ENCODE measurements at places on chromosomes 12 and 14.

DNA sequence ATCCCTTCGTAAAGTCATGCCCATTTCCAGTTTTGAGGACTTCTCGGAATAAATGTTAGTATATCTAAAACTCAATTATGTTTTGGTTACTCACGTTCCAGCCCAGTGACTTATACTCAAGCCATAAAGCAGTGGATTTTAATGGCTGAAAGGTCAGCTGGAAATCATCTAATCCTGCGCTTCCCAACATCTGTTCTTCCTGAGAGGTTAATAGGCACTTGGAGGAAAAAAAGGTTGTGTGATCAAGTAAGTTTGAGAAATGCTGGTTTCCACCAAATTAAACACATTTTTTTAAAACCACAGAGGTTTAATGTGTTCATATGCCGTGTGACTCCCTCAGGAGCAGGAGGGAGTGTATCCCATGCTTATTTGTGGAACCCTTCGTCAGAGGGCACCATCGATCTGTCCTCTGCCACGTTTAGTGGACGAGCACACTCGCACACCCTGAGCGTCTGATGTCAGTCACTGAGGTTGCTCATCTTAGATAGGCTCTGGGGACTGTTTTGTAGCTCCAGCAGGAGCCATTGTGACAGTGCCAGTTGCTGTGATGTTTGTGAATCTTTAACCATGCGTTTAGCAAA lies 41.4 kb downstream of the FBXL14 start:
- no peak for DNase-seq

GRCh38 chr14:49892636-49893308 lies at the start of gene ARF6:
TSS of gene ARF6 (plus strand) at chr14:49893082. CDS start at chr14:49893737, 655 bp downstream.
- peak; percentile 98 for DNase-seq

GRCh38 chr12:105090361-105090760 lies 6.1 kb upstream of the ALDH1L2 start:
- DNase-seq = no peak

DNA sequence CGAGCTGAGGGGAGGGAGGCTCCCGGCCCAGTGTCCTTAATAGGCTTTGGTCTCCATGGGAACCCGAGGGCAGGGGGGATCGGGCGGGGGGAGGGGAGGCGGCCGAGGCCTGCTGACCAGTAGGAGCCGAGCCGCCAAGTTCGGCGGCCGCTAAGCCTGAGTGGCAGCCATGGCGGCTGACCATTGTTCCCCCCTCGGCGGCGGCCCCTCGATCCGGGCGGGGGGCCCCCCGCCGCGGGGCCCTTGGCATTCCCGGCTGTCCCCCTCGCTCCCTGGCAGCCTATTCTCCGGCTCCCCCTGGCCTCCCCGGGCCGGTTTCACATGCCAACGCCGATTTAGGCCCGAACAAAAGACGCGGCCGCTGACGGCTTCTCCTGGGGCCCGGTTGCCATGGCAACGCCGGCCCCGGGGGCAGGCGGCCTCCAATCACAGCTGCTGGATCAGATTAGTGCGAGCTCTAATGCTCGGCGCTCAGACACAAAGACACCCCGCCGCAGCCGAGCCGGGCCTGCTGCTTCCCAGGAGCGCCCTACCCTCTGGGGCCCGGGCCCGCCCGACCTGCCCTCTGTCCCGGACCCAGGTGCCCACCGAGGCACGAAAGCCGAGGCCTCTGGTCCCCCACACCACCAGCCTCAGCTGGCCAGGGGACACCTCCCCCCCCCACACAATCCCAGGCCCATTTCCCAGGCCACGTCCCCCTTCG lies 7.3 kb downstream of the MSI1 start:
- no peak for DNase-seq

GRCh38 chr14:49623941-49624839 lies 3.6 kb downstream of the MGAT2 start:
- no peak for DNase-seq

GRCh38 chr14:78701246-78701645 lies 531.1 kb downstream of the NRXN3 start:
- no peak for DNase-seq

GRCh38 chr12:97758194-97758501 lies 295.5 kb downstream of the RMST start:
- no peak for DNase-seq

GRCh38 chr14:60616461-60616959 lies 32.8 kb downstream of the SIX1 start:
- no peak for DNase-seq

GRCh38 chr14:77046721-77047120 lies 18.2 kb upstream of the IRF2BPL start:
- no peak for DNase-seq

DNA sequence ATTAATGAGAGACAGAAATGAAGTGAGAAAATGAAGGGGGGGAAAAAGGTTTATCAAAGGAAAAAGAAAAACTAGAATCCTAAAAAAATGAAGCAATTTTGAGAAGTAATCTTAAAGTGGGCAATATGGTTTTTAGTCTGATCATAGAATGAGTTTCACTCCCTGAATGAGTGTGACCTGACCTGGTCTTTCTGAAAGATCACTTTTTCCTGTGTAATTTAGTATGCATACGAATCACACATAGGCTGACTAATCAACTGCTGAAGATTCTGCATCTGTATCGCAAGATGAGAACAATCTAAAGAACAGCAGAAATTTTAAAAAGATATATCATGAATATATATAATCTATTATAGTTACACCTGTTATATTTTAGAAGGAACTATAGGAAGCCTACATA lies 11.3 kb downstream of the GNPTAB start:
- no peak for DNase-seq

DNA sequence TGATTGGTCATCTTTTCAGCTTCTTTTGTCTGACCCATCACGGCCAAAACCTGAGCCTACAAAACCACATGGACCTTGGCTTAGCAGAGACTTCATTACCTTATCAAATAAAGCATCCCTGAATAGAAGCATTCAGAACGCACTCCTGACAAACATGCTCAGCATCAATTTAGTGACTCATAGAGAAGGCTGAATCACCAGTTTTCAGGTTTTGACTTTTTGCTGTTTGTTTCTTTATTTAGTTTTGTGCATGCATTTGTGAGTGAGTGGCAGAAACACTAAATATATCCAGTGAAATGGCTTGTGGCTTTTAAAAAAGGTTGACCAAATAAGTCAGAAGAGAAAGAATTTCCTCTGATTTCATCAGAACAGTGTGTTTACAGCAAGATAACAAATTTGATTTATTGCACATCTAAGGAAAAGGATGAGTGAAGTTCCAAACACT lies 19.0 kb upstream of the OVCH1 start:
- DNase-seq = no peak

DNA sequence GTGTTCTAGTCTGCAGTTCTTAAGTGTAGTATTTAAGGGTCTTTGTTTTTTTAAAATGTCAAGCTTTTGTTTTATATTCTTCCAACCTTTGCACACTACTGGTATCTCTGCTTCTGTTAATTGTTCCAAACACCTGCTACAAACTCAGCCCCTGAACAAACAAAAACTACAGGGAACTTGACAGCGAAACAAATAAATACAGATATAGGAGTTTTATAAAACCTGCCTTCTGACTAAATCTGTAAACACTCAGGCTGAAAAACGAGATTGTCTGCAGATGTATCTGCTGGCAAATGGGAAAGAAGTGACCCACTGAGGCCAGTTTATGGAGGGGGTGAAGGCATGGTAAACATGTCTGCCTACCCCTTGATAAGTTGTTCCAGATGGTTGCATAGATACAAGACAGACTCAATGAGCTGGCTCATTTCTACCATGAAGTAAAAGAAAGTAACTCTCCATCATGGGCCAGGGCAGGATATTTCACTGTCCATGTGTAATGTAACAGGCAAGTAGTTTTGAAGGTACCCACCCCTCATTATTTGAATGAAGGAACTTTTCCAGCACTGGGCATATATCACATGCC lies 75.6 kb downstream of the LMO3 start:
- DNase-seq = no peak

DNA sequence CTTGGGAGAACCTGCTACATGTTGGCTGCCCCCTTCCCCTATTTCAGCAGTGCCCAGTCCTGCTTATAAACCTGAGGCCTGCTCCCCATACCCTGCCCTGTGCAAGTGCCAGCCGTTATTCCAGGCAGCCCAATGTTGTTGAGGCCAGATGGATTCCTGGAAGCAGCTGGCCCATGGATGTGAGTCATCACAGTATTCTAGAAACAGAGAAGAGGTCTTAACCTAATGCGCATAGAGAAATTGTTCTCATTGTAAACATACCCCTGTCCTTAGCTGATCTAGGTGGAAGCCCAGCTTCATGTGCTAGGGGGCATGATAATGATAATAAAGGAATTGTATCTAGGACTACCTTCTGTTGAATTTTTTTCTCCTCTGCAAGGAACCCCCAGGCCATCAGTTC lies 69.7 kb downstream of the TSPAN11 start:
- no peak for DNase-seq

GRCh38 chr12:60391051-60391450 lies 795.2 kb downstream of the SLC16A7 start:
- no peak for DNase-seq

- no peak for DNase-seq
Measured at GRCh38 chr14:59425322-59425935, 39.8 kb downstream of the GPR135 start.

GRCh38 chr12:28350502-28350901 lies 160.2 kb downstream of the CCDC91 start:
- DNase-seq = no peak

DNA sequence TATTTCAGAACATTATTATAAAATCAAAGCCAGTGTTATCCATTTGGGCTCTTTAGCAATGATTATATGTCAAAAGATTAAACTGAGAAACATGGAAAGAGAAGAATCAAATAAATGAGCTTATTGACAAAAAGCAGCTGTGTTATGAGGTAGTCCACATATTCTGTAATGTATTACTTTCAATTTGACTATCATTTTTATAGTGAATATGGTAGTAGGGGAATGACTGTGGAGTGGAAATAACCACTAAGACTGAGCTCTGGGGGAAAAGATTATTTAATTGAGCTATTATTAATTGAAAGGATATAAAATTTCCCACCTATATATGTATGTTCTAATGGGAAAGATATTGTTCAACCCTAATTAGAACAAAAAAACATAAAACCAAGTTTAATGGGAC lies 381.3 kb downstream of the TMTC2 start:
- DNase-seq = no peak

DNA sequence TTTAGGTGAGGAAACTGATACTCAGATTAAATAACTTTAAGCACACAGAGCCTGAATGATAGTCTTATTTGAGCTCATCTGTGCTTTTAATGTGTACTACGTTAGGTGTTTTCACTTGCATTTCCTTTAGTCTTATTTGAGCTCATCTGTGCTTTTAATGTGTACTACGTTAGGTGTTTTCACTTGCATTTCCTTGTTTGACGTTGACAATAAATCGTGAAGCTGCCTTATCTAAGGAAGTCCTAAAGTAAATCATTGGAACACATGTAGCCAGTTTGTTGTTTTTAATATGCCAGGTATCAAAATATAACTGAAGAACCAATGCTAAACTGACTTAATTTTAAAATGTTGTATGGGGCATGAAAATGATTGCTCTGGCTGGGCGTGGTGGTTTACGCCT lies 2.0 kb downstream of the RAP1B start:
- DNase-seq = no peak

- no peak for DNase-seq
Measured at GRCh38 chr12:5451251-5451650, 19.3 kb downstream of the NTF3 start.

- DNase-seq = no peak
Measured at GRCh38 chr12:116697305-116697704, 40.6 kb downstream of the SPRING1 start.

DNA sequence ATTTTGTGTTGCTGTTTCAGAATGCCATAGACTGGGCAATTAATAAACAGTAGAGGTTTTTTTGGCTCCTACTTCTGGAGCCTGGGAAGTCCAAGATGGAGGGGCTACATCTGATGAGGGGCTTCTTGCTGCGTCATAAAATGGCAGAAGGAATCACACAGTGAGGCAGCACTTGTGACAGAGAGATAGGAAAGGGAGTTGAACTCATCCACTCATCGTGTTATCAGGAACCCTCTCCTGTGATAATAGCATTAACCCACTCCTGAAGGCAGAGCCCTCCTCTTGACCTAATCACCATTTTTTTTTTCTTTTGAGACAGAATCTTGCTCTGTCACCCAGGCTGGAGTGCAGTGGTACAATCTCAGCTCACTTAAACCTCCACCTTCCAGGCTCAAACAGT lies 9.7 kb downstream of the TDG start:
- DNase-seq = no peak

GRCh38 chr14:68543516-68543915 lies 249.4 kb downstream of the ZFP36L1 start:
- no peak for DNase-seq

All from stimulated activated CD4-positive, alpha-beta T cell treated with anti-CD3 and anti-CD28 coated beads, TNF-alpha, amount 100 ng/mL, for 24 hours (primary cell).